GM12864 (cell line): ENCODE measurements at places on chromosomes 6 and 20.

DNA sequence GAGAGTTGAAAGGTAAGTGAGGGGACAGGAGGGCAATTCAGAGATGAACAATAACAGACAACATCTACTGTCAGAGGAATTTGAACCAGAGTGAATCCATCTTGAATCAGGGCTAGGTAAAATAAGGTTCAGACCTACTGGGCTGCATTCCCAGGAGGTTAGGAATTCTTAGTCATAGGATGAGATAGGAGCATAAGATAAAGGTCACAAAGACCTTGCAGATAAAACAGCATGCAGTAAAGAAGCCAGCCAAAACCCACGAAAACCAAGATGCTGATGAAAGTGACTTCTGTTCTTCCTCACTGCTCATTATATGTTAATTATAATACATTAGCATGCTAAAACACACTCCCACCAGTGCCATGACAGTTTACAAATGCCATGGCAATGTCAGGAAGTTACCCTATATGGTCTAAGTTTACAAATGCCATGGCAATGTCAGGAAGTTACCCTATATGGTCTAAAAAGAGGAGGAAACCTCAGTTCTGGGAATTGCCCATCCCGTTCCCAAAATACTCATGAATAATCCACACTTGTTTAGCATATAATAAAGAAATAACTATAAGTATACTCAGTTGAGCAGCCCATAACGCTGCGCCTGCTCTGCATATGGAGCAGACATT, 248.5 kb downstream of the HAO1 start:
- no peak for DNase-seq

DNA sequence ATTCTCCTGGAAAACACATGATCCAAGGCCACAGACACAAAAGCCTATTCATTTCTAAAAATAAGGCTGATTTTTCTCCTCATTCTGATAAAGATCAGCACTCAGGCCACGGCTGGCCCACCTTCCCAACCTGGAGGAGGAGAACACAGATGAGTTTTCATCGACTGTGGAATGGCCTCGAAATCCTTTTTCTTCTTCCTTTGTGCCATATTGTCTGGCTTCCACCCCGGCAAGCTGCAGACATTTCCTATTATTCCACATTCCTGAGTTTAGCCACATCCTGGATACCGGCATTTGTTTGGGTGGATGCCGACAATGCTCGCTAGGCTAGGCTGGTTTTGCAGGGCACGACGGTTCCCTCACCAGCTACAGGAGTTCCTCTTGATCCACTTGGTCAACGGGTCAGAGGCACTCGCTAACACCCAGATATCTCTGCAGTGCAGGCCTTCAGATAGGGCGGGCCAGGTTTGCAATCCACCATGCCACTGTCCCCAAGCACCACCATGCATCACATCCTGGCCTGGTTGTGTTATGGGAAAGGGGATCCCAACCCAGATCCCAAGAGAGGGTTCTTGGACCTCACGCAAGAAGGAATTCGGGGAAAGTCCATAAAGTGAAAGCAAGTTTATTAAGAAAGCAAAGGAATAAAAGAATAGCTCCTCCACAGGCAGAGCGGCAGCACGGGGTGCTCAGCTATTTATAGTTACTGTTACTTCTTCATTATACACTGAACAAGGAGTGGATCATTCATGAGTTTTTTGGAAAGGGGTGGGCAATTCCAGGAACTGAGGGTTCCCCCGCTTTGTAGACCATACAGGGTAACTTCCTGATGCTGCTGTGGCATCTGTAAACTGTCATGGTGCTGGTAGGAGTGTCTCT, 4.2 kb upstream of the CTSZ start:
- DNase-seq, result no peak

DNA sequence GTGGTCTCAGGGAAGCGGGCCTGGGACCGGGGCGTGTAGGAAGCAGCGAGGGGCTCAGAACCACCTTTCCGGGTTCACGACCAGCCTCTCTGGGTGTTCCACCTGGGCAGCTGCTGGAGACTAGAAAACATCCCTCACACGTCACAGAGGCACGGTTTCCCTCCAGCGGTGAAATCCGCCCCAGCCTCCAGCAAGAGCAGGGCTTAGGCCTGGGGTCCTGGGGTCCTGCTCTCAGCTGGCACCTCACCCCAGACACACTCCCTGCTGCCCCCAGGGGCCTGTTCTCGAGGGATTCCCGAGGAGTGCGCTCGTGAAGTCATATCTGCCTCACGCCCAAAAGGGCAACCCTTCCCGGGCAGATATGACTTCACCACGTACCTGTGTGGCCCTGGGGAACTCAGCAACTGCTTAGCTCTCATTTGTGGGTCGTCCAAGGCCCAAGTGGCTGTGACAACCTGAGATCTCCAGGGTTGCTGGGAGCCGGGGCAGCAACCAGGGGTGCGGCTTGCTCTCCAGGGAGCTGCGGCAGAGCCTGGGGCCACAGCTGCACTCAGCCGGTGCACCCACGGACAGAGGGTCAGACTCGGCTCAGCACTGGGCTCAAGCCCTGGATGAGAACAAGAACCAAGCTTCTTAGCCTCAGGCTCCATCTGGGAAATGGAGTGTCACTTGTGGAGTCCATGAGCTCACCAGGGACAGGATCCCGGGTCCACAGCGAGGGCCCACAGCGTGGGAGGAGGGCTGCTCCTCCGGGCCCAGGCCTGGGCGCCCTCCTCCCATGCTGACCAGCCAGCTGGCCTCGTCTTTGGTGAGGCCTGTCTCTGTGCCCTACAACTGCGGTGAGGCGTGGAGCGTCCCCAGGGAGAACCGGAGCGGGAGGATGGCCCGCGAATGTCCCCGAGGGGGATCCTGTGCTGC, 661 bp downstream of the FNDC11 start:
- DNase-seq, result no peak

DNA sequence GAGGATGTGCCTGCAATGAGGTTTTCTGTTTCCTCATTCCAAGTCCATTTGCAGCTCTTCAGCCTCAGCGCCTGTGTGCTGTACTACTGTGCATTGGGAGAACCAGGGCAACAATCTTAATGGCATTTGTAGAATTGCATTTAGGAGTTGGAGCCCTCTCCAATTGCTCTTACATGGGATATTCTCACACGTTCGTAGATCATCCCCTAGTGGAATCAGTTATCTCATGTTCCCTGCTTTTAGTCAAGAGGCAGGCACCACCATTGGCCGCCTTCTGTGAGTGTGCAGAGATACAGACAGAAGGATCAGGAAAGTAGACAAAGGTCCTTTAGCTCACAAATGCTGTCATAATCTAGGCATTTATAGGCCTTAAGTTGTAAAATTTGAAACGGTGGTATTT, 84.2 kb upstream of the RGS17 start:
- no peak for DNase-seq

DNA sequence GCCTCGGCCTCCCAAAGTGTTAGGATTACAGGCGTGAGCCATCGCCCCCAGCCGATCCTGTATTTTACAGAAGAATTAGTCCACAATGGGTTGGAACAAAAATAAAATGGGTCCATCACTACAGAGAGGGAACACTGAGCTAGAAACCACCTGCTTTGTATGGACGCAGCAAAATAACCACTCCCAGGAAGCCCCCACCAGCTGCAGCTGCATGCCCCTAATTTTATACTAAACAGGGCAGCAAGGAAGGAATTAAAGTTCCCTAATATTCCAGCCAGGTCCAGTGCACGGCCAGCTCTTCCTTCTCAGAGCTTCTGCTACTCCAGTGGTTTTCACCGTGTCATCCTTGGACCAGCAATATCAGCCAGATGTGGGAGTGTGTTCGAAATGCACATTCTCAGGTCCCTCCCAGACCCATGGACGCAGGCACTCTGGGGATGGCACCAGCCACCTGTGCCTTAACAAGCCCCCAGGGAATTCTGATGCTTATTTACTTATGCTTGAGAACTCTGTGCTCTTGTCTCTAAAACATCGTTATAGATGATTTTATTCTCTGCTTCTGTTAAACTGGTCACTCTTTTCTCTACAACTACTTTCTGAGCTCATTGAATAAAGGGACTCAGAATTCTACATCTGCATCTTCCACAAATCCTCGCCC, 189.5 kb upstream of the SLC24A3 start:
- no peak for DNase-seq

DNA sequence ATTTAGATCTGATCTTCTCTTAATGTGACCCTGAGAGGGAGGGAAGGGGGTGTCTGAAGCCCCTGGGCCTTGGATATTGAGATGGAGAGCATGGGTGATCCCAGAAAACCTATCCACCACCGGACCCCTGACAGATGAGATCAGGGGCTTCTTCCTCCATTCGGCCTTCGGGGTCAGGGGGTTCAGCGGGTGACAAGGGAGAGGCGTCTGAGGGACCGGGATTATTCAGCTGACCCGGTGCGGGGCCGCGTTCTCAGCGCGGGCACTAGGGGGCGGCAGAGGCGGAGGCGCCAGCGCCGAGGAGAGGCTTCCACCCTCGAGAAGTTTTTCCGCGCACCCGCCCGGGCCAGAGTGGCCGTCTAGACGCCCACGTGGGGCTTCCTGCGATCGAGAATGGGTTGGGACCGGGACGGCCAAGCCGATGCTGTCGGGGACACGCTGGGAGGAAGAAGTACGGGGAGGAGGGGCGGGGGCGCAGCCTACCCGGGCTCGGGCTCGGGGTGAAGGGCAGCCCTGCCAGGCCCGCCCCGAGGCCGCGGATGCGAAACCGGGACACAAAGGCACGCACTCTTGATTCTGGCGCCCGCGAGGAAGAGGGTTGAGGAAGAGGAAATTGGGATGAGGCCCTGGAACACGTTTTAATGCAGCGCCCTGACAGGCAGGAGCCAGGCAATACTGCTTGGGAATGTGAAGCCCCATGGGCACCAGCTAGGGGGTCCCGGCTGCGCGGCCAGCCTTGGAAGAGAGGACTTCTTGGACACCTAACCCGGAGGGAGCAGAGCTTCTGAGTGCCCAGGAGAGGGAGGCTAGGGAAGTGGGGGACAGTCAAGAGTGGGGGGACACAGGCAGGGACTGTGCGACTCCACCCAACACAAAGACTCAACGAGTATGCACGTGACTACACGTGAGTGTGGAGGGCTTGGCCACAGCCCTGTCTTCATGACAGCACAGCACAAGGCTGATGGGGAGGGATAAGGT, 30.6 kb downstream of the COL11A2 start:
- DNase-seq, result peak; percentile 26

- no peak for DNase-seq
Observed at GRCh38 chr20:5197847-5198650, 71.2 kb downstream of the CDS2 start.

DNA sequence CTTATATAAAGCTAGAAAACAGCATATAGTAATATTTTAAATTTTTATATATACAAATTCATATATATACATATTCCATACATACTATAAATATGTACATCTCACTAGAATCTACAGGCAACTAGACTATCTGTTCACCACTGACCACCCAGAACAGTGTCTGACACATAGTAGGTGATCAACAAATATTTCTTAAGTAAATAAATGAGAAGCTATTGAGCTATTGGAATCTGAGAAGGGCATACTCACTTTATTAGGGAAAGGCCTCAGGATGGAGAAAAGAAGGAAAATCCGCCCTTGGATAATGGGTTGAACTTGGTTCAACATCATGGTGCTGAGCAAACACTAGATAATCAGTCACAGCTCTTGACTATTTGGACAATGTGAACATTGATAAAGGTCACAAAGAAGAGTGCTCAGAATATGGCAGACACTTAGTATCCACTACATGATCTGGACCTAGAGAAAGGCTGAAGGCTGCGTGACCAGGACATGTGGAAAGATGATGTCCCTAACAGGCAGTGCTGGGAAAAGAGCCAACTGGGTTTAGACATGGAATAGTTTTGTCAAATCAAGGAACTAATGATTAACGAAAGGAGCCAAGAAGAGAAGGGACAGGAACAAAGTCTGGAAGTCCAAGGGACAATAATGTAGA, 186.1 kb downstream of the TASP1 start:
- no peak for DNase-seq

GRCh38 chr6:127484212-127484863, 25.1 kb upstream of the KIAA0408 start:
- DNase-seq, result peak; percentile 40

DNA sequence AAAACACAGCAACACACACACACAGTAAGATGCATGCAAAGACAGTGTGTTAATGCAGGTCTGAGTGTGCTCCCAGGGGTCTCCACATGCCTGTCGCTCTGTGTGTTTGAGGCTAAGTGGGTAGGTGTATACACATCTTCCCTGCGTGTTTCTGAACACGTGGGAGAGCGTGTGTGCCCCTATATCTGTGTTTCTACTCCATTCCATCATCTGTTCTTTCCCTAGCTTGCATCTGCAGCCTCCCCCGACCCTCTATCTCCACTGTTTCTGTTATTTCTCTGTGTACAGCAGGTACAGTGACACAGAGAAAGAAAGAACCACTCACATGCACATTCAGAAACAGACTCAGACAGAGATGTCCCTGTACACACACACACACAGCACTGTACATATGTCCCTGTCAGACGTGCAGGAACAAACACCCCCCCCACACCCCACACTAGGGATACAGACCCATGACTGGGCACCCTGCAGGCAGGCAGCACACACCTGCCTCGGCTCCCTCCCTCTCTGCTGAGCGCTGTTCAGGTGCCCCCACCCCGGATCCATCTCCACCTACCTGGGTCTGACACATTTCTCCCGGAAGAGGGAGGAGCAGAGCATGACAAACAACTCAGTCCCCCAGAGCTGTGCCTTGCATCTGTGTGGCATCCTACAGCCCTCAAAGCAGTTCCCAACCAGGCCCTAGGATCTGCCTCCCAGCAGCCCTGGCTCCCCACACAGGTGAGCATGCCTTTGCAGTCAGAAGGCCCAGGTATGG, 27.6 kb downstream of the KCNK15 start:
- DNase-seq, result no peak

DNA sequence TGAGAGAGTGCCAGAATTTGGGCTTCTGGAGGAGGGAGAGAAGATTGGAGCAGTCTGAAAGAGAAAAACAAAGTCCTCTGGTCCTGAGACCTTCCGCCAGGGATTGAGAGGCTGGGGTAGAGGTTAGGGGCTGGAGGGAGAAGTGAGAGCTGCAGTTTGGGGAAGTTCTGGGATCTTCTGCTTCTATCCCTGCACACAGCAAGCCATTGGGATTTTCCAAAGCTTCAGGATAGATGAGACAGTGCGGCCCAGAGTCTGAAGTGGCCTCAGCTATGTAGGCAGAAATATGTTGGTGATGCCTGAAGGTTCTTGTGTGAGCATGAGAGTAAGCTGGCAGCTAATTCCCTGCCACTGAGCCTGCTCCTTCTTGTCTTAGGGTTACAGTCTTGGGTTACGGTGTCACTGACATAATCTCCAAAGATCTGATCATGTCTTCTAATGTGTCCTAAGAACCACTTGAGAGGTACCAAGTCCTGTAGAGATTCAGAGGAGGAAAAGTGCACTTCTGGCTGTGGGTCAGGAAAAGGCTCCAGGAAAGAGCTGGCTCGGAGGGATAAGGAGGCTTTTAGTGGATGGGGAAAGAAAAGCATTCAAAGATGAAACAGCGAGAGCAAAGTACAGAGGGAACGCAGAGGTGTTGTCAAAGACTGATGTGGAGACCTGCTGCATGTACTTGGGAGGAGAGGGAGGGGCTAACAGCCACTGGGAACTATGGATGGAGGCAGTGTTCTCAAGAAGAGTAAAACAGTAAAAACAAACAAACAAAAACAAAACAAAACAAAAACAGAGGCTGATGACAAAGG, 131.1 kb upstream of the MYLIP start:
- no peak for DNase-seq

DNA sequence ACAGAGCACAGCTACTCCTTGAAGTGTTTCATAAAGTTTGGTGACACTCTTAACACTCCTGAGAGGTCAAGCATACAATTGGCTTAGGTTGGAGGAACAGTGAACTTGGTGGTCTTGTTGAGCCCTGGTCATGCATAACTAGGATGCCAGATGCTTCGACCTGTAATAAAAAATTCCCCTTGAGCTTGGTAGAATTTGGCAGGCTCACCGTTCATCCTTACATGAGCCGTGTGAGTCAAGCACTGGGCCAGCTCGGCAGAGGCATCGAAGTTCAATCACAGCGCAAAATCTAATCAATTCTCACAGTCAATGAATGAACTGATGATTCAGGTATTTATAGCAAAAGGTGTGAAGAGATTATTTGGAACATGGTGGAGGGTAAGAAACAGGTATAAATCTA, 33.7 kb downstream of the CYP24A1 start:
- DNase-seq, result no peak
